ENCODE measurements at places on chromosomes 5 and 9.
A peak's percentile ranks its signal among the peaks of the same experiment; 100 is the strongest.

GRCh38 chr9:121301881-121302286 lies 33.9 kb downstream of the GSN start:
- DNase-seq = no peak

DNA sequence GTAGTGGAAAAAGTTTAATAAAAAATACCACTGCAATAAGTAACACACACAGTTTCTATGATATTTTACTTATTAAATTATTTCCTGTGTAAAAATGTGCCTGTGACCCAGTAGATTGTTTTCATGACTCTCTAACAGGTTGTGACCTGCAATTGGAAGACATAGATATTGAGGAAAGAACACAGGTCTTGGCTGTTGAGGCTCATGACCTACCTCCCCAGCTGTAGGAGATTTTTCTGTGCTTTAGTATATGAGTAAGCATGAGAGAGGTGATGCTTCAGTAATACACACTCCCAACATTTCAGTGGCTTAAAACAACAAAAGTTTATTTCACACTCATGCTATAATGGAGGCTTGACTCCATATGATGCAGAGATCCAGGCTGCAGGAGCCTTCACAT lies 47.3 kb upstream of the TNC start:
- DNase-seq = no peak

DNA sequence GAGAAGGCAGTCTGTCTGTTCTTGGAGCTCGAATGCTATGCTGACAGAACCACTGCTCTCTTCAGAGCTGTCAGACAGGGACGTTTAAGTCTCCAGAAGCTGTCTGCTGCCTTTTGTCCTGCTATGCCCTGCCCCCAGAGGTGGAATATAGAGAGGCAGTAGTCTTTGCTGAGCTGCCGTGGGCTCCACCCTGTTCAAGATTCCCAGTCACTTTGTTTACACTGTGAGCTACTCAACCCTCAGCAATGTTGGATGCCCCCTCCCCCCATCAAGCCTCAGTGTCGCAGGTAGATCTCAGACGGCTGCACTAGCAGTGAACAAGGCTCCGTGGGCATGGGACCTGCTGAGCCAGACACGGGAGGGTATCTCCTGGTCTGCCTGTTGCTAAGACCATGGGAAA lies 344.2 kb downstream of the TMEM161B start:
- peak; percentile 34 for DNase-seq

GRCh38 chr5:103207011-103207410 lies 51.6 kb upstream of the MACIR start:
- DNase-seq = no peak

DNA sequence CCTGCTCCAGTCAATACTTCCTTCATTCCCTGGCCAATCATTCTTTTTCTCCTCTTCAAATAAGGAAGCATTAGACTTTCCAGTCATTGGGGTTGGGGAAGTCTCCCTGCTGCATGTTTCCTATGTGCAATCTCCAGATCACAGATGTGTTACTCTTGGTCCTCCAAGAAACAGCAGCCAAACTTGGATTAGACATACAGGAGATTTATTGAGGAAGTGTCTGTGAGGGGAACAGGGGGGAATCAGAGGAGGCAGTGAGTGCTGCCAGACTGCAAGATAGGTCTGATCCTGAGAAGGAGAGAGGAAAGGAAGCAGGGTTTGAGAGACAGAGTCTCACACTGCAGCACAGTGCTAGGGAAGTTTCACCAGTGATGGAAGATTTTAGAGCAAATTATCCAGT lies 40.6 kb upstream of the SLIT3 start:
- no peak for DNase-seq

DNA sequence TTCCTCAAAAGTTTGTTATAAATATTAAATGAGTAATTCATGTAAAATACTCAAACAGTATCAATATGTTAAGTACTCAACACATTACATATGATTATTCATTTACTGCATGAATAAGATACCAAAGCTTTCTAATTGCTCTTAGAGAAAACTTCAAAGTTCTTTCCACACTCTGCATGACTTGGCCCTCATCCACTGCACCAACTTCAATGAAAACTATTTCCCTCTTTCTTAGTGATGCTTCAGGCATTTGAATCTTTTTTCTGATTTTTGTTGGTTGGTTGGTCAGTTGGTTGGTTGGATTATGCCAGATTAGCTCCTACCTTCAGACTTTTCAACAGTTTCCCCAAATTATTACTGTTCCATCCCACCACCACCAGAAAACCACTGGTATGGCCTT lies 314.7 kb upstream of the RGMB start:
- no peak for DNase-seq

DNA sequence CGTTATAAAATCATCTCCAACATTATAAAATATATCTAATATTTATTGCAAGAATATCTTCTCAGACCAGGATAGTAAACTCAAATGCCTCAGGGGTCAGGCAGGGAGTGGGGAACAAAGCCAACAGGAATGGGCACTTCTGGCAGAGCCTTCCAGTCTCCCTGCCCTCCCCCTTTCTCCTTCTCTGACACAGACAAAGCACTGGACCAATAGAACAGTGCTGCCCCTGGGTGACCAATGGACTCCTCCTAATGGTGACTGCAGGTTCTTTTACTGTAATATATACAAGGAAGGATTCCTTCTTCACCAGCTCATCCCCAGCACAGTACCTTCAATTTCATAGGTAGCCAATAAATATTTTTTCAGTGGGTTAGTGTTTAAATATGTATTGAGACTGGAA lies 31.1 kb upstream of the MAMDC2 start:
- no peak for DNase-seq

DNA sequence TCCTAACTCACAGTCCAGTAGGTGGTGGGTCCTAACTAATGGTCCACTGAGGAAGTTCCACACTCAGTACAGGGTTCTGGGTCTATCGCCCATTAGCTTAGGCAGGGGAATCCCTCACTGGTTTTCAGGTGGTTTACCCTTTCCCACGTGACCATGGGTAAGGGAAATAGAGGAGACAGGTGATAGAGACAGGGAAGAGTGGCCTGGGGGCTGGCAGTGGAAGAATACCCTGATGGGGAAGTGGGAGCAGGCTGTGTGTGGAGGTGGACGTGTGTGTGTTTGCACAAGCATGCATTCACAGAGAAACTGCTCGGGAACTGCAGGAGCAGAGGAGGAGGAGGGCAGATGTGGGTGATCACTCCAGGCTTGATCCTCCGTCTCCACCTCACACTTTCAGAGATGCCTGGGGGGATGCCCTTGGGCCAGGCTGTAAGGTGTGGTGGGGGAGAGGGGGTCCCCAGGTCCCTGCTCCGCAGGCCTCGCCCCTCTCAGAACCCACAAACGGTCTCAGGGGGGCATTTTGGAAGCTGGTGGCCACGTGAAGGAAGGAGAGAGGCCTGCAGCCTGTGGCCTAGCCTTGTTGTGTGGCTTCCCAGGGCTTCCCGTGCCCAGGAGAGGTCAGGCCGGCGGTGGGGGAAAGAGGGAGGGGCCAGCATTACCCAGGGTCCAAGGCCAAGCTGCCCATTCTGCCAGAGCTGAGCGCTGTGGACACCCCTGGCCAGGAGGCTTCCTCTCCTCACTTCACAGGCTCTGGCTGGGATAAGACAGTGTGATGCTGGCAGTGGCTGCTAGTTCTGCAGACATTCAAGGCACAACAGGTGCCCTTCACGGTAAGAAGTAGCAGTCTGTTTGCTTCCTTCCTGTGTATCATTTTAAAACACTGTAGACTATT lies 80.0 kb downstream of the OTULIN start:
- no peak for DNase-seq

- DNase-seq = no peak
These were observed 10.2 kb downstream of the KCNIP1 start for GRCh38 chr5:170513856-170514525.

- no peak for DNase-seq
These were observed 81.7 kb downstream of the ITGA1 start for GRCh38 chr5:52869391-52869790.

GRCh38 chr5:87390075-87390474 lies 22.7 kb downstream of the CCNH start:
- DNase-seq = no peak

DNA sequence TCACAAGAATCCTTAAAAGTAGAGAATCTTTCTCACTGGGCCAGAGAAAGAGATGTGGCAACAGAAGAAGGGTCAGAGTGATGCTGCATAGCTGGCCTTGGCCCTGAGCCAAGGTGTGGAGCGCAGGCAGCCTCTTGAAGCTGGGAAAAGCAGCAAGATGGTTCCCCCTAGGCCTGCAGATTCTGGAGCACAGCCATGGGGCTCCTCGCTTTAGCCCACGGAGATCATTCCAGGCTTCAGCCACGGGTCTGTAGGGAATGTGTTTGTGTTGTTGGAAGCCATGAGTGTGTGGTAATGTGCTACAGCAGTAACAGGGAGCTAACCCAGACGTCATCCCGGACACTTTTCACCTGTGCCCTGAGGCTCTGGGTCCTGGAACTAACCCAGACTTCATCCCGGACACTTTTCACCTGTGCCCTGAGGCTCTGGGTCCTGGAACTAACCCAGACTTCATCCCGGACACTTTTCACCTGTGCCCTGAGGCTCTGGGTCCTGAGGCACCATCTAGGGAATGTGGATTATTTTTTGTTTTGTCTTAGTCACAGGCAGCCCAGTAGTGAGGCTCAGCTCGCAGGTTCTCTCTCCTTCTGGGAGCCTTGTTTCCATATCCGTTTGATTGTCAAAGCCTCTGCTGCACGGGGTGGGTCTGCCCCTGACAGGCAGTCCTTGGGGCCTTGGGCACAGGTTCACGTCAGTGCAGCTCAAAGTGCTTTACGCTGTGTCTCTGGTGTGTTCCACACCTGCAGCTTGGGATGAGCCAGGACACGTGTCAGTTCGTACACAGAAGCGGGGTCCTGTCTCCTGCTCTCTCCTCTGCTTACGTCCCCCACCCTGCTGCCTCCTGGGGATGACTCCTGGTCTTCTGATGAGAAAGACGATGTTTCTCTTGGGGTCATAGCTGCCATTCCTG lies 56.3 kb upstream of the EXOC3 start:
- DNase-seq = no peak

GRCh38 chr5:166430491-166431319 lies 1860.7 kb upstream of the WWC1 start:
- no peak for DNase-seq

- no peak for DNase-seq
These were observed 114.4 kb downstream of the ANKRD18B start for GRCh38 chr9:33638391-33638915.

DNA sequence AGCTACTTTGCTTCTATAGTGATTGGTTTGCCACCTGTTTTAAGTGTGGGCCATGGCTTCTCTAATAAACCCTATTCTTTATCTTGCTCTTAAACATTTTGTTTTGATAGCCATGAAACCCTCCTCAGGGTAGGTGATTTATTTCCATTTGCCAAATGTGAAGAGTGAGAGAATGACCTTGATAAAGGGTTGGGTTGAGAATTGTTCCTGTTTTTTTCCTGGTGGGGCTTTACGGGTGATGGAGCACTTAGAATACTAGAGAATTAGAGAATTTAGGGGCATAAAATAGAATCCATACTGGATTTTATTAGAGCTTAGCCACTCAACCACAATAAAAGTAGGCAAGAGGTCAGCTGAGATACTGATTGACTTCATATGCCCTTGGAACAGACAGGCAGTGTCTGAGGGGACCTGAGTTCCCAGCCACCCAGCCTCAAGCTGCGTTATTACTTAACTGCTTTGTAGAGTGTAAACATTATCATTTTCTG lies 68.9 kb downstream of the COMMD10 start:
- no peak for DNase-seq

DNA sequence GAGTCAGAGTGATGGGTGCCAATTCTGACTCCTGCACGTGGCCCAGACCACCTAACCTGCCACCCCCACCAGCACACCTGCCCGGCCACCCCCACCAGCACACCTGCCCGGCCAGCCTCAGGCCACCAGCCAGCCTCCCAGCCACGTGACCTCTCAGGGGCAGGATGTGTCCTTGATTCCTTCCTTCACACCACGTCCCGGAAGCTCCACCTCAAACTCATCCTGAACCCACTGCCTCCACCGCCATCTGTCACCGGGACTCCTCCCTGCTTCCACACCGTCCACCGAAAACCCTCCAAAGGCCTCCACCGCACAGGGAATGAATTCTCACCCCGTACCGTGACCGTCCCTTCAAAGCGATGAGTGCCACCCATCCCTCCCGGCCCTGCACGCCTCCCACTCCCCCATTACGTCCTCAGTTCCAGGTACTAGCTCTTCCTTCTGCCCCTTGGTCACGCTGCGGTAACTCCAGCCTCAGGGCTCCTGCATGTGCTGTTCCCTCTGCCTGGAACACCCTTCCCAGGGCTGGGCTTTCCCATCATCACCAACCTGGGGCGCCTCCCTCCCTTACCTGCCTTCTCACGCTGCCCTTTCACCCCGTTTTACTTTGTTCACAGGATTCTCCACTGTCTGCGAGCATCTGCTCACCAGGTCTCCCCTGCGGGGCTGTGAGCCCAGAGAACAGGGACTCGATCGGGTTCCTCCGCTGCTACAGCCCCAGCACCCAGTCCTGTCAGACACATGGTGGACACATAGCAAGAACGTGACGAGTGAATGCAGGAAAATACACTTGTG lies 82.9 kb downstream of the ADAMTS2 start:
- no peak for DNase-seq

DNA sequence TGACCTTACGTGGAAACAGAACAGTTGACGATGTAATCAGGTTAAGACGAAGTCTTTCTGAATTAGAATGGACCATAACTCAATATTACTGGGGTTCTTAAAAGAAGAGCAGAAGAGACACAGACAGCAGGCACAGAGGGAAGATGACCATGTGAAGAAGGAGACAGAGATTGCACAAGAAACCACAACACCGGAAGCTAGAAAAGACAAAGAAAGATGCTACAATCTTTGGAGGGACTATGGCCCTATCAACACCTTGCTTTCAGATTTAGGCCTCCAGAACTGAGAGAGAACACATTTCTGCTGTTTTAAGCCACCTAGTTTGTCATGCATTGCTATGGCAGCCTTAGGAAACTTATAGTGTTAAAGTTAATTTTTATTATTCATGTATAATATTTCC lies 27.1 kb downstream of the CDH9 start:
- no peak for DNase-seq

- no peak for DNase-seq
These were observed 421.7 kb upstream of the KIF2A start for GRCh38 chr5:61884252-61884855.

- DNase-seq = no peak
These were observed 231.0 kb upstream of the GAS1 start for GRCh38 chr9:87178302-87178701.

- DNase-seq = peak; percentile 70
These were observed 320.8 kb downstream of the CCDC171 start for GRCh38 chr9:15873573-15874177.

GRCh38 chr5:60886158-60886557 lies 42.1 kb upstream of the ELOVL7 start:
- no peak for DNase-seq

GRCh38 chr5:40033411-40033810 lies 608.6 kb upstream of the DAB2 start:
- DNase-seq = no peak

GRCh38 chr9:135085830-135086546 lies 1.5 kb upstream of the OLFM1 start:
- peak; percentile 89 for DNase-seq

DNA sequence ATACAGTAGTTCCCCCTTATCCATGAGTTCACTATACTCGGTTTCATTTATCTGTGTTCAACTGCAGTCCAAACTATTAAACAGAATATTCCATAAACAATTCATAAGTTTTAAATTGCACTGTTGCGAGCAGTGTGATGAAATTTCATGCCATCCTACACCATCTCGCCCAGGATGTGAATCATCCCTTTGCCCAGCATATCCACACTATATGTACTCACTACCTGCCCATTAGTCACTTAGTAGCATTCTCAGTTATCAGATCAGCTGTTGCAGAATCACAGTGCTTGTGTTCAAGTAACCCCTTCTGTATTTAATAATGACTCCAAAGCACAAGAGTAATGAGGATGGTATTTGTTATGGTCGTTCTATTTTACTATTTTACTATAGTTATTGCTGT lies 51.5 kb downstream of the SHOC1 start:
- no peak for DNase-seq

GRCh38 chr9:78101247-78101646 lies 69.6 kb upstream of the GNAQ start:
- no peak for DNase-seq
